ENCODE measurements at places on chromosomes 12 and 14.

DNA sequence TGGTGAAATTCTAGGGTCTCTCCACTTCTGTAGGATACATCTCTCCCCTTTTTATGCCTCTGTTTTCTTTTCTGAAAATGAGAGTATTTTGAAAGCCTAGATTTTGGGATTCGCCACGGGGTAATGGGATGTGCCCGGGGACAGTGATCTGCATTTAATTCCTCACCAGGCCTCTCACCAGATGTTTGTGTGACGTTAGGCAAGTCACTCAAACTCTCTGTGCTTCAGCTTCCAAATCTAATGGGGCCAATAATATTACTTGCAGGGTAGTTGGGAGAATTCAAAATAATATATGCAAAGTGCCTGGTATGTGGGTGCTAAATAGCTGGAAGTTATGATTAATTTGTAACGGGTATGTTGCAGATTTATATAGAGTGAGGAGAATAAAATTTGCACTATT, 78.8 kb downstream of the C12orf75 start:
- no peak for DNase-seq

DNA sequence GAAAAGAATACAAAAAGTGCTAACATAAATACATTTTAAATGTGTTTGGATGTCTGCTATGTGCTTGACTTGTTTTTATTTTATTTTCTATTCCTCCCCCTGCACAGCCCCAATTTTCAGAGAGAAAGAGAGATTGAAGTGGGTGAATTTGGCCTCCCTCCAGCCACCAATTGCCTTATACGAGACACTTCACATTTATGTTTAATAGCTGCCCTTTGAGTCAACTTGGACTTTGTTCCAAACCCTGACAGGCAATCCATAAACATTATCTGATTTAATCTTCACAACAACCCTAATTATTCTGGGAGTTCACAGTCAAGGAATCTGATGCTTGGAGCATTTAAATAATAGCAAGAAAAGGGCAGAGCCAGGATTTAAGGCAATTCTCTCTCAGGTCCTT, 161.7 kb downstream of the SLC15A4 start:
- DNase-seq, result no peak

DNA sequence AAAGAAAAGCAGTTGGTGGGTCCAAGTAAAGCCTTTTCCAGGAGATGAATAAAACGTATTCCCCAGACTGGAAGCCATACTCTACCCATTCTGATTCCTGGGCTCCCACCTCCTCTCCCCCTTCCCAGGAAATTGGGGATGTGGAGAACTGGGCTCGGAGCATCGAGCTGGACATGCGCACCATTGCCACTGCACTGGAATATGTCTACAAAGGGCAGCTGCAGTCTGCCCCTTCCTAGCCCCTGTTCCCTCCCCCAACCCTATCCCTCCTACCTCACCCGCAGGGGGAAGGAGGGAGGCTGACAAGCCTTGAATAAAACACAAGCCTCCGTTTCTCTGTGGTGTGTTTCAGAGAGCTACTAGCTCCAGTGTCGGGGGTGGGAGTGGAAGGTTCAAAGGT, 822 bp upstream of the RDH5 start:
- DNase-seq, result no peak

DNA sequence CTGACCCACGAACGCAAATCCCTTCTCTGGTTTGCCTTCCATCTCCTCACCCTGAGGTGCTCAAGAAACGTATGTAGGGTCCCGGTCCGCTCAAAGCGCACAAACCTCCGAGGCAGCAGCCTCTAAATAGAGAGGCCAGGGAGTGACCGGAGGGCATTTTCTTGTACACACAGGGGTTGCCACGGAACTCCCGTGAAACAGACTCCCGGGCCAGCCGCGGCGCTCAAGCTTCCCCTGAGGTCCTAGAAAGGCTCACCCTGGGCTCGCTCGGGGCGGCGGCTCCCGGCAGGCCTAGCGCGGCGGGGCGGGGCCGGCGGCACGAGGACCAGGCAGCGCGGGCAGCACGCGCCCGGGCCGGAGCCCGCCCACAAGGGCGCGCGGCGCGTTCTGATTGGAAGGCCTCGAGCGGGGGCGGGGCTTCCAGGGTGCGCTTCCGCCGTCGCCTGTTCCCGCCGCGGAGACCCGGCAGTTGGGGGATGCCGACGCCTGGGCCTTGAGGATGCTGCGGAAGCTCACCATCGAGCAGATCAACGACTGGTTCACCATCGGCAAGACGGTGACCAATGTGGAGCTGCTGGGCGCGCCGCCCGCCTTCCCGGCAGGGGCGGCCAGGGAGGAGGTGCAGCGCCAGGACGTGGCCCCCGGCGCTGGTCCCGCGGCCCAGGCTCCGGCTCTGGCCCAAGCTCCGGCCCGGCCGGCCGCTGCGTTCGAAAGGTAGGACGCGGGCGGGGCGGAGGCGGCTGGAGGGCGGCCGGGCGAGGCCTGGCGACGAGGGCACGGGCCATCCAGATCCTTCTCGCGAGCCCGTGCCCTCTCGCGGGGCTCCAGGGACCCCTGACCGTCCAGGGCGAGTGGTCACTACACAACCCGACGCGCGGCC, at the start of gene TDRD9:
Gene TDRD9, plus strand, starts transcription at position 446 of the 880 bp plus-strand sequence. Its CDS starts 54 bp downstream, at position 500.
- DNase-seq, result no peak

- no peak for DNase-seq
These were observed 227.2 kb upstream of the ATP2B1 start for GRCh38 chr12:89935850-89936249.

DNA sequence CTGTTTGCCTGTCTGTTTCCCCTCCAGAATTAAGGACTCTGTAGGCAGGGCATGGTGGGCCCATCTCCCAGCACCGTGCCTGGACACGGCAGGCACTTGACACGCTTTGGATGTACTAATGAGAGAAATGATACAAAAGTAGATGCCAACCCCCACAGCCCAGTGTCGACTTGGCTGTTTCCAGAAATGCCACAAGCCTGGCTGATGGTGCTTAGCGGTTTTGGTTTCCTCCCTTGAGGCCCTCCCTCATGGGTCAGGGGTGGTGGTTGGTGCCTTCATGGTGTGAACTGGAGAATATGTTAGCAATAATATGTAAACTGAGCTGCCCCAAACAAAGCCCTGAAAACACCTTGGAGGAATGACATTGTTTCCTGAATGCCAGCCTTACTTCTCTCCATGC, 55.5 kb upstream of the ESRRB start:
- no peak for DNase-seq
